ENCODE measurements at places on chromosomes 7 and 10.

GRCh38 chr7:70668606-70669358, 463.2 kb upstream of the GALNT17 start:
- no peak for DNase-seq

GRCh38 chr10:44990302-44990655, 10.4 kb upstream of the ZNF22 start:
- DNase-seq, result peak; percentile 69

DNA sequence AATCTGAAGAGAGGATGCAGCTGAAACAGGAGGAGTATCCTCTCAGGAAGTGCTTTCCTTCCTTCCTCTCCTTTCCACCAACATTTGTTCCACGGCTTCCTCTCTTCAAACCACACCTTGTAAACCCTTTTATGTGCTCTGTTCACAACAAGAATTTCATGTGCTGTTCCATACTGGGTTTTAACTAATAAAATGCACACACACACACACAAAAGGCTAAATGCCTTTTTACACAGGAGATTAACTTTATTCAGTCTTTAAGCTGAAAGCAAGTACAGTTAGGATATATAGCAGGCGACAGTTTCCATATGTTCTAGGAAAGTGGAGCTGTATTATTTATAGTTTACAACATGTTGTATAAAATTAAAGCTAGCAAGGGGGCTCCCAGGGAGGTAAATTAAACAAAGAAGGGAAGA, 106.7 kb downstream of the REEP3 start:
- DNase-seq, result no peak

DNA sequence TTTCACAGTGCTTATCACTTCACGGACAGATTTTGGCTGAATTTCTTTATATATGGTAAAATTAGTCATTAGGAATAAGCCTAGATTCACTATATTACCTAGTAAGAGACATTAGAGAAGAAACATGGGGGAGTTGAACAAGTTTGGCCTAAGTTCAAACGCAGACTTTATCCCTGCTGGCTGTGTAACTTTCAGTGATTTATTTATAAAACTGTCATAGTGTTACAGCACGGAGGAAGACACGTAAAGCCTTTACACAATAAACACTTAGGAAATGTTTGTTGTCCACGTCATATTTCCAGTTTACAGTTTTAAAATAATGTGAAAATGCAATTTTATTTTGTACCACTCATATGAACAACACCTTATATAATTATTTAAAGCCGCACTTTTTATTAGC, 661.5 kb downstream of the MAGI2 start:
- DNase-seq, result no peak

- DNase-seq, result no peak
Measured at GRCh38 chr10:16195178-16195769, 241.5 kb upstream of the PTER start.

DNA sequence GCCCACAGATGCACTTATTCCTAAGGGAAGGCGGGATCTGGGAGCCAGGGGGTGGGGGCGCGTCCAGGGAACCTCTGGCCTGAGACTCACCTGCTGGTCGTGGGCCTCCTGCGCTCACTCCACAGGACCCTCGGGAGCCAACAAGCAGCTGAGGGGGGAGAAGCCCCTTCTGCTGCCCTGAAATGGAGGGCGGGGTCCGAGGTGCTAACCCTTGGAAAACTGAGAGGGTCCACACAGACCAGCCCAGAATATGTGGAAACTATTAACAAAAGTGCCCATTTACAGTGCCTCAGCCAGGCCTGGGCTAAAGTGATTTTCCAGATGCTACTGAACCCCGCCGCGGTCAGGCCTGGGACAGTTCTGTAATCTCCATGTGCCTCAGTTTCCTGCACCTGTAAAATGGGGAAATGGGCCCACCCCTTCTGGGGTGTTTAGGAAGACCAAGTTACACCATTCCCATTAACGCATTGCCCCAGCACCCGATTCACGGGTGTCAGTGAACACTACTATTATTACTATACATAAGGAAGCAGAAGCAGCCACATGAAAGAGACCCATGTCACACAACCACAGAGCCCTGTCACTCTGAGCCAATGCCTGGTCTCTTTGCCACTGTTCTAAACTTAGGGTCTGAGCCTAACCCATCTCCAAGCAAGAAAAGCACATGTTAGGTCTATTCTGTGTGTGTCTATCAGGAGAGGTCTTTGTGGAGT, 630 bp upstream of the VSTM4 start:
- no peak for DNase-seq

DNA sequence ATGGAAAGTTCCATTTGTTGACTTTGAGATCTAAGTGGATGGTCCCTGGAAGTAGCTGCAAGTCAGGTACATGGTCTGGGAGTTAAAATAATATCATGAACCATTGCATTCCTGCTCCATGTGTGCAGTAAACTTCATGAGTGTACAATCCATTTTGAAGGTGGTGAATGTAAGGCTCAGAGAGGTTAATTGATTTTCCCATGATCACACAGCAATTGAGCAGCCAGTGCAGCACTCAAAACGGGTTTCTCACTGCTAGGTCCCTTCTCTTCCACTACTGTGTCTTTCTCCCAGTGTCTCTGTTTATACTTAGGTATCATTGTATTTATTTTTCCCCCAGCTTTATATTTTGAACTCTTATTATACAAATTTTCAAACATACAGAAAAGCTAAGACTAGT, 9.9 kb downstream of the ZSCAN25 start:
- DNase-seq, result no peak

GRCh38 chr7:22051886-22052673, 106.4 kb upstream of the CDCA7L start:
- peak; percentile 40 for DNase-seq

GRCh38 chr7:111594602-111595001, 32.3 kb upstream of the IMMP2L start:
- DNase-seq, result no peak

GRCh38 chr10:47403446-47404318, 19.6 kb upstream of the ZNF488 start:
- peak; percentile 46 for DNase-seq

- DNase-seq, result no peak
Measured at GRCh38 chr7:73652541-73652949, 15.1 kb upstream of the VPS37D start.

DNA sequence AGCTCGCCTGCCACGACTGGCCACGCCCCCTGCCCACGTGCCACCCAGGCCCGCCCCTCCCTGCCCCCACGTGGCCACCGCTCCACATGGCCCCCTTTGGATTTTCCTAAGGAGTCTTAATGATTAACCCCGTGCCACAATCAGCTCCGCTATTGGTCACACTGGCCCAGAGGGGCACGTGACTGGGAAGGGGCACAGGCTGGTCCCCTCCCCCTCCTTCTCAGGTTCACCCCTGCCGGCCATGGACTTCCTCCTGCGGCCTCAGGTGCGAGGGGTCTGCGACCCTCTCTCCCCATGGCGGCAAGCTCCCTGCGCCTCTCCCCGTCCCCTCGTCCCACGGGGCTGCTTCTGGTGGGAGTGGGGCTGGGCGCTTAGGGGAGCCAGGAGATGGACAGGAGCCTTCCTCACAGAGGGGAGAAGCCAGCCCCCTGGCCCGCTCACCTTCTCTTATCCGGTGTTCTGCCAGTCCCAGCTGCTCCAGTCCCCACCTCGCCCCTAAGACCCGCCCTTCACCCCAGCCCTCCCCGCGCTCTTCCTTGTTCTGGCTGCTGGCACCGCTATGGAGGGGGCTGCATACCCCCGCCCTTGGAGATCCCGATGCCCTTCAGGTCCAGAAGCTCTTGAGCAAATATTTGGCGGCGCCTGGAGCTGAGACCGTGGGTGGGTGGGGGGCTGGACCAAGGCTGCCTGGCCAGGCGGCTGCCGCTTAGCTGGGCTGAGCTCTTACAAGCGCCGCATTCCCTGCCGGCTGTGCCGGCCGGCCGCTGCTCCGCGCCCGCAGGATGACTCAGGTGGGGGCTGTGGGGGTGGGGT, 3.2 kb downstream of the SLC4A2 start:
- DNase-seq, result peak; percentile 93

DNA sequence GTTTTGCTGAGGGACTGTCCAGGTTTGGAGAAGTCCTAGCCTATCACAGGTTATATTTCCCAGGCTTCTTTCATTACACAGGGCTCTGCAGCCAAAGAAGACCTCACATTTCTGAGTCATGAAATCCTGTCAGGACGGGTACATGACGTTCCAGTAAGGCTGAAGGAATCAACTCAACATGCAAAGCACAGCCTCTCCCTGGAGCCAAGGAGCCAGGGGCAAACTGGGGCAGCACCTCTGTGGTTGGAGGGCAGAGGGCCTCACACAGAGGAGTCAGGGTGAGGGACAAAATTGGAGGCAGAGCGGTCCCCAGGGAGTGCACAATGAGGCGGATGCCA, 116.3 kb upstream of the GDF10 start:
- DNase-seq, result no peak

DNA sequence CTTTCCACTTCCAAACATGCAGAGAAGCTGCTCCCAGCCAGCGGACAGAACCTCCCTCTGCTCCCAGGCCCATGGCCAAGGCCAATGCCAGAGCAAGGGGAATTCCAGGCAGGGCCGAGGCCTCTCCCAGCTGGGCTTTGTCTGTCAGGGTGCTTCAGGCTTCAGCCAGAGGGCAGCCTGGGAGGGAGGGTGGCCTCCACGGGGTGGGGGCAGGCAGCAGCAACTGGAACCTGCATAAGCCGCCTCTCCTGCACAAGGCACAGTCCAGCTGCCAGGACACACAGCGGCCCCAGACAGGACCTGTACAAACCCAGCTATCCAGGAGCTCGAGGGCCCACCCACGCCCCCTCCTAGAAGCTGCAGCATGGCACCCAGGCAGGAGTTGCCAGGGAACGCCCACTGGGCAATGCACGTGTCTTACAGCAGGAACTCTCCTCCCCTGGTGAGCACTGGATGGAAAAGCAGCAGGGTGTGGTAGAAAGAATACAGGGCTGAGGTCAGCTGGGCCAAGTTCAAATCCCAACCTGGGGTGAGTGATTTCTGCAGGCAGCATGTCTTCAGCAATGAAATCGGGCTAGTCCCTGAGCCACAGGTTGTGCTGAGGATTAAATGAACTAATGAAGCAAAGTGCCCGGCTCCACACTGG, 7.6 kb downstream of the FAM53B start:
- DNase-seq, result no peak

DNA sequence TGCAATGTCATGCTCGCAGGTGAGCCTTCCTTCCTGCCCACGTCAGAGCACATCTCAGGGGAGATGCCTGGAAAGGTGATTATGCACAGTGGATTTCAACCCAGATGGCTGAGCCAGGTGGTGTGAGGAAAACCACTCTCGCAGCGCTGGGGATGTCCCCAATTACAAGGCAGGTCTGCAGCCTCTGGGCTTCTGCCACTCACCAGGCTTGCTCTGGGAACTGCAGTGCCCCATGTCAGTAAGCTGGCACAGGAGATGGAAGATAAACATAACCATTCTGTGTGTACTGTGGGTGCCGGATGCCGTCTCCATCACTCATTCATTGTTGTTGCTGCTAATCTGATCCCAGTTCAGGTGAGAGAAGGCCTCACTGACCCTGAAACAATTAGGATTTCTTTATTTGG, 222.9 kb upstream of the PITRM1 start:
- DNase-seq, result no peak

- DNase-seq, result no peak
Measured at GRCh38 chr7:102285540-102286236, 980 bp upstream of the SH2B2 start.

- no peak for DNase-seq
Measured at GRCh38 chr7:35722054-35722849, 27.3 kb upstream of the HERPUD2 start.

DNA sequence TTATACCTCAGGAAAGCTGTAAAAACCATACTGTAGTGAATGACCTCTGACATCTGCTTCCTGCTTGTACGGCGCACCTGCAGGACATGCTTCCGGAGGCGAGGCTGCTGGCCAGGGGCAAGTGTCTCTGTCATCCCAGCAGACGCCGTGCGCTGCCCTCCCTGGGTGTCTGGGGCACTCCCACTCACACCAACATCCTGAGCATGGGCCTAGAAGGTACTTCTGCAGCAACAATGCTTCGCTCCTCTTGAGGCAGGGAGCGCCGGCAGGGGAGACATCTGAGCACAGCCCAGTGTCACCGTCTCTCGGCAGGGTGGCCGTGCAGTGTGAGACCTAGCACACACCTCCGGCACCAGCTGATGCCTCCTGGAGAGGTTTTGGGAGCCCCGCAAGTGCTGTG, 269.2 kb downstream of the MAD1L1 start:
- no peak for DNase-seq

DNA sequence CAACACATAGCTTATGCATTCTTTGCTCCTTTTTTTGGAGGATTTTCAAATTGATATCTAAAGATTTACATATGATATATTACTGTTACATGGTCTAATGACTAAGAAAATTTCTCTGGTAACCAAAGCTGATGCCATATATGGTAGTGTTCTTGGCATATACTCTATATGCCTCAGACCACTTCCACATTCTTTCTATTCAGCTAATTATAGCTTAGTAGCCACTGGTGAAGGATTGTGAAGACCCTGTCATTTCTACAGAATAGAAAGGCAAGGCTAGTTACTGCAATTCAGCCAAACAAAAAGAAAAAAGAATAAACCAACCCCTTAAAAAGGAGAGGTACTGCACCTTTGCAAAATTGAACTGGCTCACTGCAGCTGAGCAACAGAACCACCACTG, 3.7 kb downstream of the PURB start:
- DNase-seq, result no peak

DNA sequence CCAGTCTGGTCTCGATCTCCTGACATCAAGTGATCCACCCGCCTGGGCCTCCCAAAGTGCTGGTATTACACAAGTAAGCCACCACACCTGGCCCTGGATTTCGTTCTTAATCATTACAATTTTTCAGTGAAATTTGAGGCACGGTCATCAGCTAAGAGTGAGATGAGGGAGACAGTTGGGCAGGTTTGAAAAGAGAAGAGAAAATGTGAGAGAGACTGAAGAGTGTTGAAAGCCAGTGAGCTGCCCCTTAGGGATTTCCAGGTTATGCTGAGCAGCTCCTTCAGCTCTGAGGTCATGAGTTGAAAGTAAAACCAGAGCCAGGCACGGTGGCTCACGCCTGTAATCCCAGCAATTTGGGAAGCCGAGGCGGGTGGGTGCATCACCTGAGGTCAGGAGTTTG, 5.9 kb upstream of the UPF2 start:
- DNase-seq, result no peak

DNA sequence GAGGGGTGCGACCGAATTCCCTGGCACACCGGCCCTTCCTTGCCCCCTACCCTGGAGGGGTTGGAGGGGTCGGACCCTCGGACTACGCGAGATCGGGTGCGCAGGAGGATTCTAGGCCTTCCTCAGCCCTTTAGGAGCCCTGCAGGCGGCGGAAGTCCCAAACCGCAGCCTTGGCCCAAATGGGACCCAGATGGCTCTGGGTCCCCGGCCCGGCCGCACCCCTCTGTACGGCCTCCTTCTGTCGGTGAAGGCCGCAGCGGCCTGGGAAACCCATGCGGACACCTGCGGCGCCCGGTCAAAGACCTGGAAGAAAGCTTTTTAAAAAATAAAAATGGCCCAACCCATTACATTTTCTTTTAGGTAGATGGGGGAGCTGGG, 2.4 kb upstream of the VAX1 start:
- peak; percentile 12 for DNase-seq

All from ELF-1 (cell line).